LHCN-M2 (cell line): ENCODE measurements at places on chromosomes 7 and 10. TPM values are rescaled to one million over a fixed set of nuclear protein-coding genes. Genes with fewer than 3 reads are reported as not detected.

DNA sequence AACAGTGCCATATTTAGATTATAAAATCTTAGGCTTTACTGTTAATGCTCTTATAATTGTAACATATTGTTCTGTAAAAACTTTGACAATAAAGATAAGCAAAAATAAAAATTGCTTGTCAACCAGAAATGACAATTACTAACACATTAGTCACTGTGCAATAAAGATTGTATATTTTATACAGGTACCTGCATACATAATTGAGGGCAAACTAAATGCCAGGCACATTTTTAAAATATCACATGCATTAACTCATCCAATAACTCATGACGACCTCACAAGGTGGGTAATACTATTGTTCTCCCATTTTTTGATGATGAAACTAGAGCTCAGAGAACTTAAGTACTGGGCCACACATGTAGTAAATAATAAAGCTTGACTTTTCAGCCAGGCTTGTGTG lies 1020.2 kb upstream of the C7orf33 start:
- peak; percentile 25 for DNase-seq

GRCh38 chr10:132437541-132437950 lies 40.5 kb downstream of the PWWP2B start:
- no peak for DNase-seq

DKK1 gene
- total RNA-seq: 80.0 and 108 TPM in 2 replicates

- peak; percentile 85 for DNase-seq
Measured at GRCh38 chr7:140390466-140391190, 7.7 kb downstream of the SLC37A3 start.

ARID5B gene
- total RNA-seq: 11.0 and 17.4 TPM in 2 replicates

- no peak for DNase-seq
Measured at GRCh38 chr7:5423306-5423975, at the start of gene TNRC18. TNRC18 (minus strand) TSS chr7:5423834; CDS start chr7:5421246, 2,588 bp downstream.

- DNase-seq: no peak
Measured at GRCh38 chr10:72323108-72323749, 31.5 kb downstream of the DNAJB12 start.

GIMAP6 gene
- not detected in 2 replicates for total RNA-seq

GRCh38 chr7:101099969-101100781 lies 14.9 kb downstream of the TRIM56 start:
- DNase-seq: peak; percentile 100

DNA sequence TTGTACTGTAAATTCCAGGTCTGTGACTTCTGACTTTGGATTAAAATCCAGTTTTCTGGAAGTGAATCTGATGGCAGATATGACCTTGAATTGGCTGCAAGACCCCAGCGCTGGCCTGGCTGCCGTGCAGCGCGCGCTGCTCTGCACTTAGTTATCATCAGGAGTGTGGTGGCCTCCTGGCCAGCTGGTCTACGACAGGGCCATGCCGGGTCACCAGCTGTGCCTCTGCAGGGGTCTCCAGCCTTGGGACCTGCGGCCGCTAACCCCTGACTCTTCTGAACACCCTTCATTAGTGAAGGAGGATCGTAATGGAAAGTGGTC lies 190.7 kb upstream of the SH2B2 start:
- no peak for DNase-seq

DNA sequence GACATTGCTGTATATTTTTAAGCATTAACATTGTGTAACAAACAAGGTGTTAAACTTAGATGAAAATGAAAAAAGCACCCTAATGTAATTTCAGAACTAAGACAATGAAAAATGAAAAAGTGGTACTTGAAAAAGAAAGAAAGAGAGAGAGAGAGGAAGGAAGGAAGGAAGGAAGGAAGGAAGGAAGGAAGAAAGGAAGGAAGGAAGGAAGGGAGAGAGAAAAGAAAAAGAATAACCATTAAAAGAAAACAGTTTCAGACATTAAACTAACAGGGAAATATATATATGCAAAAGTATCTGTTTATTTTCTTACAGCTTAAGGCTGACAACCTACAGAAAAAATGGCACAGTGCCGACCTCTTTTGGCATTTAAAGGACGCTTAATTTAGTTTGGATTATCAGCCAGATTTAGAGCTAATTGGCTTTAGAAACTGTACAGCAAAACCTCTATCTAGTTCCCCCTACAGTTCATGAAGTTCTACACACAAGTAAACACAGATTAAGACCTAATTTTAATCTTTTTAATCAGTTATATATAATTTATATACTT lies 13.8 kb downstream of the MTERF1 start:
- DNase-seq: no peak

ITGB8 gene
- total RNA-seq: 4.6 and 7.2 TPM in 2 replicates

GRCh38 chr10:97020452-97021400 lies 165.0 kb downstream of the SLIT1 start:
- no peak for DNase-seq

DNA sequence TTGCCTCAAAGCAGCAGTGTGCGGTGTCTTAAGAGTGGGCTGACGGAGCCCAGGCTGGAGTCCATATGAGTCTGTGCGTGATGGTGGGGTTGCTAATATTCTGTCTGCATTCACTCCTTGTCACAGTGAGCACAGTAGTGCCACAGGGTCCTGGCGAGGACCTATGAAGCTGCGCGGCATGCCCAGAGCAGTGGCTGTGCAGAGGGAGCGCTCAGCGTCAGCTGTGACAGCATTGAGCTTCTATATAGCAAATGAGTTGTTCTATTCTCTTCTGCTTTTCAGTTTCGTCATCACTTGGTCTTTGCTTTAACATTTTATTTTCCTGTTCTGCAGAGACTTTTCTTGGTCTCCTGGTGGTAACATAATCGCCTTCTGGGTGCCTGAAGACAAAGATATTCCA lies 14.5 kb downstream of the EIF3B start:
- DNase-seq: no peak

DNA sequence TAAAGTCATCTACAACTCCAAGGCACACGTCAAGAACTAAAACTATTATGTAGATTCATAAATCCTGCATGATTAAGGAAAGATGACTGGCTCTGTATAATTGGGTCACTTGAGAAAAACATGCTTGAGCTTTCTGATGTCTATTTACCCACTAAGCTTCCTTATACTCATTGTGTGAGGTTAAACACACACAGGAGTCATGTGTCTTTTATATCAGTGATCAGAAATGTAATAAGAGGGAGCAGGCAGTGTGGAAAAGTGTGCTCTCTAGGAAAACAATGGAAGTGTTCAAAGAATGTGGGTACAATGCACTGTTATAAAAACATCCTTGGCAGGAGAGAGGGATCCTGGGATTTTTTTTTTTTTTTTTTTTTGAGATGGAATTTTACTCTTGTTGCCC lies 108.6 kb upstream of the ARID5B start:
- DNase-seq: no peak

GRCh38 chr7:102834466-102834865 lies 78.3 kb upstream of the LRRC17 start:
- DNase-seq: peak; percentile 55

OPALIN gene
- not detected in 2 replicates for total RNA-seq

UNC5B gene
- 0.13 and 0.34 TPM in 2 replicates for total RNA-seq

GRCh38 chr7:43248961-43249822 lies 136.7 kb downstream of the HECW1 start:
- DNase-seq: no peak

ZNF716 gene
- not detected in 2 replicates for total RNA-seq

CALCR gene
- total RNA-seq: not detected in 2 replicates

SLC29A4 gene
- 3.9 and 4.7 TPM in 2 replicates for total RNA-seq

- DNase-seq: no peak
Measured at GRCh38 chr7:74059681-74060588, 23.7 kb upstream of the LIMK1 start.

GRCh38 chr7:102897211-102897631 lies 15.6 kb upstream of the LRRC17 start:
- DNase-seq: no peak

BAMBI gene
- 0.80 and 1.7 TPM in 2 replicates for total RNA-seq

DNA sequence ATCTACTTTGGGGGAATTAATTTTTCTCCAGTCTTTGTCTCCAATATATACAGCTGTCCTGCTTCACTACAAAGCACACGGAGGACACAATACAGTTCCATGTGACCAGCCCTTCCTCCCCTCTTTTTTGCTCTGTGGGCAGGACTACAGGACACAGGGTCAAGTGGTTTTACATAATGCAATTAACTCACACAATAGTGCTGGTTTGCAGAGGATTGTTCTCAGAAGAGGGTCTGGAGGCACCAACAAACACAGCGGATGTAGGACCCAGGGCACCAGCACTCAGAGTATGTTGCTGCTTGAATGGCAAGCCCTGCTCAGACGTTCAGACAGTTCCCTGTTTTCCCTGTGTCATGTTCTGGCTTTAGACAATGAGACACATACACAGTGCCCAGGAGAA lies 52.0 kb upstream of the NPTX2 start:
- DNase-seq: no peak

KIAA1217 gene
- total RNA-seq: 5.2 and 5.5 TPM in 2 replicates

GRCh38 chr10:48818081-48818480 lies 121.6 kb downstream of the LRRC18 start:
- DNase-seq: no peak

KCNH2 gene
- 0.11 TPM in 1 of 2 replicates, not detected in the other for total RNA-seq

GRCh38 chr7:20858951-20859350 lies 72.3 kb upstream of the SP8 start:
- no peak for DNase-seq

ATRNL1 gene
- 13.0 and 13.1 TPM in 2 replicates for total RNA-seq

DNA sequence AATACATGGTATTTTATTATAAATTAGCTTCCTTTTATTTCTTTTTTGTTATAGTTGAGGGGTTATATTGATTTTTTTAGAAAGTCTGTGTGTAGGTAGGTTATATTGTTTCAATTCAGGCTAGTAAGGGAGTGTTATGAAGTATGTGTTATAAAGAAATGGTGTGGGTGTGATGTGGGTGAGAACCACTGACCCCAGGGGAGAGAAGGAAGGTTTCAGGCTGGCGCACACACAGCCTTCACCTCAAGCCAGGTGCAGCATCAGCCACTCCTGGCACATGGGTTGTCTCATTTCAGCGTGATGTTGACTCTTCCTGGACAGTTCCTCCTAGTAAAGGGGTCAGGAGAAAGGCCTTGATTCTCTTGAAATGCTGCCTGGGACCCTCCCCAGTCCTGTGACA lies 291.3 kb downstream of the POU6F2 start:
- DNase-seq: no peak

DNA sequence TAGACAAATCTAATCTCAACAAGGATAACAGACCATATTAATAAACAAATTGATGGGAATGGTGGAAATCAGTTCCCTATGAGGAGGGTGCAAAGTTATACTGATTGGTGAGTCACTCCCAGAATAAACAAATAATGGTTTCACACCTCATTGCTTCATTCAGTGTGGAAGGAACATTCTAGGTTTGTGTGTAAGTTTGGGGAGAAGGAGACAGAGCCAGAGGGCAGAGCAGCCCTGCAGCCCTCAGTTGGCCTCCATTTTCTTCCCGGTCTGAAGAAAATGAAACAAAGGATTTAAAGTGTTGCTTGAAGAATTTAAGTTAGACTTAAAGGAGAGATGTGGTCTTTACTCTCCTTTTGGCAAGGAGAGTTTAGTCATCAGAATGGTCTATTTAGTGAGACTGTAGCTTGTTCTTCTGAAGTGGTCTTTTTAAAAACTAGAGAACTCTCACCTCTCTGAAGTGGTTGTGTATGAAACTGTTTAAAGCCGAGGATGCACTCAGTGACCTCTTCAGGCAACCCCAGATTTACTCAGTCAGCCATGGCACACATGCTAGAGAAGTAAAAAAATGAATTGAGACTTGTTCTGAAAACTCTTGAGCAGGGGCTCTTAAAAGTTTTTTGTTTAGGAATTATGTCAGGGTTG lies 27.2 kb downstream of the IKZF1 start:
- DNase-seq: no peak

CLRN3 gene
- total RNA-seq: not detected in 2 replicates

GPRIN2 gene
- not detected in 2 replicates for total RNA-seq

- DNase-seq: no peak
Measured at GRCh38 chr10:117365612-117366011, 9.6 kb downstream of the PDZD8 start.

- DNase-seq: no peak
Measured at GRCh38 chr10:121597504-121598262, 561 bp downstream of the FGFR2 start.

SLC13A1 gene
- not detected in 2 replicates for total RNA-seq

RP9 gene
- 12.7 and 18.5 TPM in 2 replicates for total RNA-seq

- DNase-seq: peak; percentile 24
Measured at GRCh38 chr7:34067005-34067778, 161.9 kb downstream of the BMPER start.

GRCh38 chr10:71085689-71086438 lies 126.5 kb upstream of the UNC5B start:
- no peak for DNase-seq

- DNase-seq: no peak
Measured at GRCh38 chr7:125804273-125804672, 874.6 kb upstream of the POT1 start.

GRCh38 chr7:96558530-96558929 lies 151.1 kb downstream of the SEM1 start:
- DNase-seq: no peak

GRCh38 chr10:111747751-111748150 lies 435.8 kb downstream of the GPAM start:
- DNase-seq: peak; percentile 20
